ENCODE measurements at places on chromosomes 5 and 9. TPM values are rescaled to one million over a fixed set of nuclear protein-coding genes. Genes with fewer than 3 reads are reported as not detected.
A peak's percentile ranks its signal among the peaks of the same experiment; 100 is the strongest.

- no peak overlapping the region for H3K27ac ChIP-seq
- no peaks in the 10 kb centered on the region for H3K36me3 ChIP-seq
- no peak overlapping the region for H3K4me3 ChIP-seq
- no peak for DNase-seq
- H3K4me1 ChIP-seq = 0 out of 2 replicates have a peak, but pooled peaks cover 6% of the 10 kb centered on the region
Observed at GRCh38 chr5:124549891-124550436, 196.5 kb downstream of the ZNF608 start.

DNA sequence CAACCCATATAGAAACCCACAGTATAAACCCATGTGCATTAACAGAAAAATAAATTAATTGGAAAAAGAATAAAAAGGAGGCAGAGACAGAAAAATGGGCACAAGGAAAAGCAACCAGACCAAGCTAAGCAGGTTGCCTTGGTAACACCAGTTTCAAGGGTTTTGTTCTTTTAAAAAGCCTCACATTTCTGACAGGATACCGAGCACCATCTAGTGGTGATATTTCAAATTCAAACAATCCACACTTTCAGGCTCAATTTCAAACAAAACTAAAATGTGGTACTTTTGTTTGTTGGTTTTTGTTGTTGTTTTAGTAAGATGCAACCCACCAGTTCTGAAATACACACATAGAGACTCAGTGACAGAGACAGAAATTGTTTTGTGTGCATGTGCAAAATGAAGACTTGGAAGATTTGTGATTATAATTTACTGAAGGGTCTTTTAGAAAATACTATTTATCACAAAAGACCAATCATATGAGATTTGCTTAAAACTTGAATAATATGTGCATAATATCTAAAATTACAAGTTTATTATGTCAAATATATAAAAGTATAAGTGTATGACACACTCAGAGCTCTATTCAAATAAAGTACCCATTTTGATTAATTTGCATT is 318.2 kb downstream of the SLCO4C1 start:
- no peaks in the 10 kb centered on the region for H3K27me3 ChIP-seq
- H3K4me1 ChIP-seq = no peaks in the 10 kb centered on the region
- no peak overlapping the region for H3K4me3 ChIP-seq
- H3K27ac ChIP-seq = no peak overlapping the region
- no peaks in the 10 kb centered on the region for H3K36me3 ChIP-seq
- peak; percentile 52 for DNase-seq

DNA sequence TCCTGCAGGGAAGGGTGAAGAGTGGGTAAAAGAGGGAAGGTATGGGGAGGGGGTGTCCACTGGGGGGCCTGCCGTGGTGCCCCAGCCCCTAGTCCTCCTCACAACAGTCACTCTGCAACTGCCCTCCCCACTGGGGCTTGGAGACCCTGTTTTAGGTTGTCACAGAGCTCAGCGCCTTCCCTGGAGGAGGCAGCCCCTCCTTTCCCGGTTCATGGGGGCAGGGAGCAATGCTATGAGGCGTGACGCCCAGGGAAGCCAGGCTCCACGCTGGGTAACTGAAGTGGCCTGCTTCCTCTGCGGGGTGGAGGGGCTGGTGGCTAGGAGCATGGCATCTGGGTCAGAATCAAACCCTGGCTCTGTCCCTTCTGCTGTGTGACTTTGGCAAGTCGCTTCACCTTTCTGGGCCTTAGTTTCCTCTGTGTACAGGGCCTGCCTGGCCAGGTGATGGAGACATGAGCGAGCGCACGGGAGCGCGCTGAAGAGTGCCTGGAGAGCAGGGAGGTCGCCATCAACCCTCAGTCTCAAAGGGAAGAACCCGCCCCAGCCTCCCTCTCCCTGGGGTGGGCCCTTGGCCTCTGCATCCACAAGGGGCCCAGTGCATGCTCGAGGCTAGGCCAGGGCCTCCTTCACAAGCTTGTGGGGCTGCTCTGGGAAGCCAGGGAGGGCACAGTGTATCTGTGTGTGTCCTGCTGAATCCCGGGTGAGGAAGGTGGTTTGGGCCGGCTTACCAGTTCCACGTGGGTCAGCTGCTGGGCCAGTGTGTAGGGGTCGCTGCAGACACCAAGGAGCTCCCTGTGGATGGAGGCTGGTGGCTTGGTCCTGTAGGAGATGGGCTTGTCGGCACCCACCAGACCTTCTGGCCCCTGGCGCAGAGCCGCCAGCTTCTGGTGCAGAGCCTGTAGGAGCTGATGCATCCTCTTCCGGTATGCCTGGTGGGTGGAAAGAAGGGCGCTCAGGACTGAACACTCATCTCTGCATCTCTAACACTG is 56.4 kb upstream of the RNF130 start:
- H3K36me3 ChIP-seq = no peaks in the 10 kb centered on the region
- no peak overlapping the region for H3K4me3 ChIP-seq
- H3K27ac ChIP-seq = no peak overlapping the region

Gene SPINK4
- 2.1 TPM for total RNA-seq

DNA sequence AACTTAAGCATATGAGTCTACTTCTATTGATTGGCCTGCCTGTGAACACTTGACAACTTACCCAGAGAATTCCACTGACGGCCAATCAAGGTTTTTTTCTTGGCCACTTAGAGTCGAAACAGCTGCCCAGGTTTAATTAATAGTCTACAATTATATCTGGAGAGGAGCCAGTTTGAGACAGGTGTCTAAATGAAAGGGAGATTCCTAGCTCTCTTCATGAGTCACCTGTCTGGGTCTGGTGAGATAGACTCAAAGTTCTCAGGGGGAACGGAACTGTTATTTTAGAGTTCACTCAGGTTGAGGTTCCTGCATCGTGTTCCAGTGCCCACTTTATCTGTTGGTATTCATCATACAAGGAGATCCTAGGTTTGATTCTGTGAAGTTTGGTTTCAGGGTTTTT is 111.0 kb downstream of the CD180 start:
- DNase-seq = no peak
- 0 out of 2 replicates have a peak, but pooled peaks cover 1% of the 10 kb centered on the region for H3K36me3 ChIP-seq
- no peaks in the 10 kb centered on the region for H3K4me1 ChIP-seq
- no peaks in the 10 kb centered on the region for H3K27me3 ChIP-seq
- no peak overlapping the region for H3K27ac ChIP-seq

DNA sequence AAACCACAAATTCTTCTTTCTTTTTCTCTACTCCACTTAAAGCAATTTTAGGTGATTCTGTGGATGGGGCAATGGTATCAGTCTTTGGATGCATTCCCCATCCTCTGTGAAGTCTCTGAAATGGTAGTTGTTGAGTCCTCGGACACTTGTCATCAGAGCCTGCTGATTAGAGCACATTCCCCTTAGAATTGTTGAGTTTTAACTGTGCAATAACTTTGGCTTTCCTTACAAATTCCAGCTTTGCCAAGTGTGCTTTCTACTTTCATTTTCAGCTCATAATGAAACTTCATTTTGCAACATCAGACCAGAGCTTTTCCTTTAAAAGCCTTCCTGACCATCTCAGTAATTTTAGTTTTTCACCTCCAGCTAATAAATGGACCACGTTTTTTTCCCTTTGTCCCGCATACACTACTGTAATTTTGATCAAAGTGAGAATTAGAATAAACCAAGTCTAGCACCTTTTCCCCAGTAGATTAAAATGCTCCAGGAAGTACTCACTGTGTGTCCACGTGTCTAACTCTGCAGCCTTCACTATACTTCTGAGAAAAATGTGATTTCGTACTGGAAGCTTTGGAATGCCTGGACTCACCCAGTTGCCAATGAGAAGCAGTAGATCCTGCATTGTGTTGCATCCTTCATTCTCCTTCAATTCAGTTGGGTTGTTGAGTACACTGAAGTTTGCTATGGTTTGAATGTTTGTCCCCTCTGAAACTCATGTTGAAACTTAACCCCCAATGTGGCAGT is 135.6 kb downstream of the NTRK2 start:
- no peak overlapping the region for H3K4me3 ChIP-seq
- H3K4me1 ChIP-seq = no peaks in the 10 kb centered on the region
- no peak for DNase-seq
- no peak overlapping the region for H3K27ac ChIP-seq
- H3K36me3 ChIP-seq = no peaks in the 10 kb centered on the region
- no peaks in the 10 kb centered on the region for H3K27me3 ChIP-seq

DNA sequence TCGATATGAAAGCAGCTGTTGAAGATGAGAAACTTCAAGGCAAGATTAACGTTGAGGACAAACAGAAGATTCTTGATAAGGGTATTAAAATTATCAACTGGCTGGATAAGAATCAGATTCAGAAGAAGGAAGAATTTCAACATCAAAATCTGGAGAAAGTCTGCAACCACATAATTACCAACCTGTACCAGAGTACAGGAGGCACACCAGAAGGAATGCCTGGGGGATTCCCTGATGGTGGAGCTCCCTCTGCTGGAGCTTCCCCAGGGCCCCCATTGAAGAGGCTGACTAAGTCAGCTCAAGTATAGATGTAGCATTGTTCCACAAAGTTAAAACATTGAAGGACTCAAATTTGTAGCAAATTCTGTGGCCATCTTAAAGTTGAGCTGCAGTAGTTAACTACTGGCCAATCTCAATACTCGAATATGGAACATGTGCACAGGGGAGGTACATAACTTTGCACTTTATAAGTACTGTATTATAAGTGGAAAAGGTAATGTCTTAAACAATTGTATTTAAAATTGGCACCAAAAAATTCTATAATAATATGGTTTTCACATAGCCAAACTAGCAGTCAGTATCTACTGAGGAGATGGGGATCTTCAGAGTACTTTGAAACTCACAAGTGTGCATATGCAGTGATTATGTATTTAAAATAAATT is 237.5 kb downstream of the CHSY3 start:
- no peaks in the 10 kb centered on the region for H3K27me3 ChIP-seq
- H3K27ac ChIP-seq = no peak overlapping the region
- no peaks in the 10 kb centered on the region for H3K4me1 ChIP-seq
- DNase-seq = peak; percentile 52
- H3K36me3 ChIP-seq = no peaks in the 10 kb centered on the region

DNA sequence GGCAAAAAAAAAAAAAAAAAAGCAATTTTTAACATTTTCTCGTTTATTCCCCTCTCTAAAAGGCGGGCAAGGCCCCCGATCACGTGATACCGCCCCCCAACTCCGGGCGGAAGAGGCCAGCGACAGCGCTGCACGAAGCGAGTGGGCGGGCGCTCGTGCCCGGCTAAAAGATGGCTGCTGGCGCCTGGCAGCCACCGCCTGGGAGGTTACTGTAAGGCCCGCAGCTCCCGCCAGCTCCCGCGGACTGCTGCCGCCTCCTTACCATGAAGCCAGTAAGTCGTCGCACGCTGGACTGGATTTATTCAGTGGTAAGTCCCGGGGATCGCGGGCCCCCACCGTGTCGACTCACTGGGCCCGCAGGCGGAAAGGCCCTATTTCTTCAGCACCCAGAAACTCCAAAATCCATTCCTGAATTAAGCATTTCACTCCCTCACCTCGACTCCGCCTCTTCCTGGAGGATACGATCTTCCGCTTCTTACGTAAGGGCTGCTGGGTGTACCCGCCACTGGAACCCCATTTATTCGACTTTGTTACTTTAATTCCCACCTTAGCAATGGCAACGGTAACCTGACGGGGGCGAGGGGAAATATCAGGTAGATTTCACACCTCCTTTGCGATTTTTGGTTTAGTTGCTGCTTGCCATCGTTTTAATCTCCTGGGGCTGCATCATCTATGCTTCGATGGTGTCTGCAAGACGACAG is at the start of the genes SMIM27 and TOPORS:
TSS of gene SMIM27 (plus strand) at position 156 of the 701 bp plus-strand sequence. CDS start at position 264, 108 bp downstream.
TSS of gene TOPORS (minus strand) at position 415 of the 701 bp plus-strand sequence. CDS start at position 265, 150 bp downstream.
- H3K27me3 ChIP-seq = no peaks in the 10 kb centered on the region
- H3K4me1 ChIP-seq = no peaks in the 10 kb centered on the region
- peak within 1 kb of the TSS; percentile 96 for H3K27ac ChIP-seq
- peak; percentile 87 for DNase-seq
- no peaks in the 10 kb centered on the region for H3K36me3 ChIP-seq
- peak within 1 kb of the TSS; percentile 87 for H3K4me3 ChIP-seq

Measured in Caco-2 (cell line).